ENCODE measurements at places on chromosomes 5 and 9.

GRCh38 chr5:56299212-56299611 lies 66.1 kb upstream of the ANKRD55 start:
- DNase-seq: no peak

- peak; percentile 48 for DNase-seq
Measured at GRCh38 chr5:132466433-132467286, 23.9 kb downstream of the IRF1 start.

DNA sequence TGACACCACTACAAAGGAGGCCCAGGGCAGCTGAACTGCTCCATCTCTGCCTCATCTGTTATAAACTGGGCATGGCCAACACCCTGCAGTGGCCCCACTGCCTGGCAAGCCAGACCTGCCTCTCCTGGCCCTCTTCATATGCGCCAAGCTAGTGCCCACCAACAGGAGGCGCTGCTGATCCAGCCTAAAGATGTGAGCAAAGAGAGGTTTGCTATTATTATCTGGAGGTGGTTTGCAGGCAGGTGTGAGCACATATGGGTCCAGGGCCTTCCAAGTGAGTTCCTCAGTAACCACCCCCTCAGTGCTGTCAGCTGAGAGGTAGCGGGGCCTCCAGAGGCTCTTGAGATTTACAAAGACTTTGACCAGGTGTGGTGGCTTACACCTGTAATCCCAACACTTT lies 232.2 kb downstream of the SYK start:
- peak; percentile 13 for DNase-seq

DNA sequence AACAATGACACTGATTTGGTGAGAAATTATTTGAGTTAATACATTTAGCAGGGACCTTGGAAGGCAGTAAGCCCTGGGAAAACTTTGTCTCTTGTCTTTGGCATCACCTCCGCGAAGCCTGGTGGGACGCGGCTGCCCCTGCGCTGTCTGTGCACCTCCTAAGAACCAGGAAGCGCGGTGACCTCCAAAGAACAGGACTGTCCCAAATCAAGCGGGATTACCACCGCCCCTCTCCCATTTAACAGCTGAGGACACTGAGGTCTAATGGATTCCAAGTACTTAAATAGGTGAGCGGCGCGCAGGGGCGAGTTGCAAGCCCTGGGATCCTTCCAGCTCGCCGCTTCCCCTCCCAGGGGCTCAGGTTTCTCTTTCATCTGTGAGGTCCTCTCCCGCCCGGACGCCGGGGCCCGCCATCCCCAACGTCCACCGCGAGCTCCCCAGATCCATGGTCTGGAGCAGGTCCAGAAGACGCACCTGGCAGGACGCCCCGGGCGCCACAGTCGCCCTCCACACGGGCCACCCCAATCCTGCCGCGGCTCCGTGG lies 432 bp downstream of the STARD4 start:
- DNase-seq: no peak

DNA sequence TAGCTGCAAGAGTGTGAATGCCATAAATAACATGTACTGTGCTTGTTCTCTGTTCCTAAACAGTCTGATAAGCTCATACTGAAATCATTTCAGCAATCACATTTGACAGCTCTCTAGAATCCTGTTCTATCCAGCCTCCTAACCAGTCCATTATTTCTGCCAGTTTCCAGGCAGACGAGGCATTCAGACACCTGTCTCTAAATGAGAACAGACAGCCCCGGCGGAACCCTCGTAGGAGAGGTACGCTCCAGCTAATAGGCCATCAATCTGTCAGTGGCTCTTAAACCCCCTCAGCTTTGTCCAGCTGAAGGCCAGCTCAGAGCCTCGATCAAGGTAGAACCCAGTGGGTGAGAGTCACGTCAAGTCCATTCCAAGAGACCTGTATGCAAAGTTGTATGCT lies 272.3 kb downstream of the GLIS3 start:
- no peak for DNase-seq

DNA sequence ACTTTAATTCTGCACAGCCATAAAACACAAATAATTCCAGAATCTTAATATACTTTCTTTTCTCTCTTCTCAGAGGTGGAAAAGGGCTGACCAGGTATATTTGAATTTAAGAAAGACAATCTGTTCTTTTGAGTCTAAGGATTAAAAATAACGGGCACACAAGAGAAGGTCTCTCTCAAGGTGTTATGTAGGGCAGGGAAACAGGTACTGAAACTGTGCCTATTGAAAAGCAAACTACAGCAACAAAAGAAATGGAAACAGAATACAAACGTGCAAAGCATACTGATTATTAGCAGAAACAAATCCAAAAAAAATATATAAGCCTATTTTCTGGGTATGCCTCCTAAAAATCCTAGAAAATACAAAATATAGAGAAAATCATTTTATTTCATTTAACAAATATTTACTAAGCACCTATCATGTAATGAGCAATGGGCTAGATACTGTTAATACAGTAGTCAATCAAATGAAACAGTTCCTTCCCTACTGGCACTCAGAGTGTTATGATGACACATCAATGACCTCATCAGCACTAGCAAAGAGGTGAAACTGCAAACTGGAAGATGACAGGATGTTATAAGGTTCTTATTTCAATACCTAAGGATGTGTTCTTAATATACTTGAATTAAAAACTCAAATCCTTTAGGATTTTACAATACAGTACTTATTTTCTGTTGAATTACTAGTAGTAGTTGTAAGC lies 87.7 kb downstream of the AUH start:
- DNase-seq: no peak

DNA sequence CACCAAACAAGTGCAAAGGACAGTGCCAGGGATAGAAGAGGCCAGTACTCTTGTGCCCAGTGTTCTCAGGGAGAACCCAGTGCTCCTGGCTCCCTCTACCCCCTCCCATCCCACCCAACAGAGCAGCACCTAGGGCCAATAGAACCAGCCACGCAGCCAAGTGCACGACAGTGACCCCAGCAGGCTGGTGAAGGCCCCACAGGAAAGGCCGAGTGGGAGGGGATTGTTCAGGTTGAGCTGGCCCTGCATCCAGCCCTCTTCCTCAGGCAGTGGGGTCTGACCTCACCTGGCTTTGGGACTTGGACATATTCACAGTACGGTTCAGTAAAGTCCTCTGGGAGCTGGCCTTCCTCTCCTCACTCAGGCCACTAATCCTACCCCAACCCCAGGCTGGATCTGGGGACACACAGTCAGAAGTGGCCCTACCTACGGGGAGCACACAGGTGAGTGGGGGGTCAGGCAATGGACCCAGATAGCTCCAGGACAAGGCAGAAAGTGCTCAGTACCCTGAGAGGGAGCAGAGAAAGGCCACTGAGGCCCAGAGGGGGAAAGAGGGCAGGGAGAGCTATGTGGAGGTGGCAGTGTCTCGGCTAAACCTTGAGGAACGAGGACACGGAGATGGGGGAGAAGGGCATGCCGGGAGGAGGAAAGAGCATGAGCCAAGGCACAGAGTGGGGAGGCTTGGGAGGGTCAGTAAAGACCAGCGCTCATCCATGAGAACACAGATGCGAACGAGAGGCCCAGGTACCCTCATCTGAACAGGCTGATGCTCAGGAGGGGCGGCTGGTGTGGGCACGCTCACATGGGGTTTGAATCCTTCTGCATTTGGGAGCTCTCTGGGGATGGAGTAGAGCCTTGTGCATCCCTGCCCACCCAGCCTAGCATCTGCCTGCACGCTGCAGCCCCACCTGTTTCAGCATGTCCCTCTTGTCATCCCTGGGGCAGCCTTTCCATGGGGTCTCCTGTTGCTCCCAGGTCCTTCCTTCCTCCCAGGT lies 25.6 kb downstream of the POLR1E start:
- DNase-seq: no peak

DNA sequence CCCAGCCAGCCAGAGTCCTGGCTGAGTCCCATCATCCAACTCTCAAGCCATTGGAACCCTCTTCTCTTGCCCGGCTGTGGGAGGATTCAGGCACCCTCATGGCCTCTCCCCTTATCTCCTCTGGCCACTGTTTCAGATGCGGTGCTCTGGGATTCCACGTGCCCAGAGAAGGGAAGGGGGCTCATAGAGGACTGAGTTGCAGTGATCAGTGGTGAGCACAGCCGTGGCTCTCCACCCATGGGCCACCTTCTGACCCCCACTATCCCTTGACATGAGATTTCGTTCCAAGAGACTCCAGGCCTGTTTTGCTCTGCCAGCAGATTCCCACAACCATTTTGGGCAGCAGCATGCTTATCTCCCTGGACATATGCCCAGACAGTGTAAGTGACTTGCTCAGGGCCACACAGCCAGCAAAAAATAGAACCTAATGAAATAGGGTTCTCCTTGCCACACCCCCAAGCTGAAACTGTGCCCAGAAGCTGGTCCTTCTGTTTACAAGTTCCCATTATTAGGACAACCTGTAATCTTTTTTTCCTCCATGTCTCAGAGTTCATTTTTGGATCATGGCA lies 2.7 kb downstream of the GPX3 start:
- no peak for DNase-seq

DNA sequence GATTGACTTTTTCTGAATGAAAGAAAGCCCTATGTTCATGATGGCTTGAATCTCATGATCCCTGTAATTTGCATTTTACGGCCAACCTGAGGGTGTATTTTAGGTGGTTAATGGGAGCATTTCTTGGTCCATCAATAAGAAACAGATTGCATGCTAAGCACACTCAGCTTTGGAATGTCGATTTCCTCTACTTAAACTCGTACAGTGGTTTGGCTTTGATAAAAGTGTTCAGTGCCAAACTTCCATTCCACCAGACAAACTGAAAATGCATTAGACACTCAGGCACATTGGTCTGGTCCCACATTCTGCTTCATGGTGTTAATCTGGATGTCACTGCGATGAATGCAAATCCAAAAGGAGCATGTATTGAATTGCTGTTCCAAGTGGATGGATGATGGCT lies 77.0 kb downstream of the VCAN start:
- no peak for DNase-seq

DNA sequence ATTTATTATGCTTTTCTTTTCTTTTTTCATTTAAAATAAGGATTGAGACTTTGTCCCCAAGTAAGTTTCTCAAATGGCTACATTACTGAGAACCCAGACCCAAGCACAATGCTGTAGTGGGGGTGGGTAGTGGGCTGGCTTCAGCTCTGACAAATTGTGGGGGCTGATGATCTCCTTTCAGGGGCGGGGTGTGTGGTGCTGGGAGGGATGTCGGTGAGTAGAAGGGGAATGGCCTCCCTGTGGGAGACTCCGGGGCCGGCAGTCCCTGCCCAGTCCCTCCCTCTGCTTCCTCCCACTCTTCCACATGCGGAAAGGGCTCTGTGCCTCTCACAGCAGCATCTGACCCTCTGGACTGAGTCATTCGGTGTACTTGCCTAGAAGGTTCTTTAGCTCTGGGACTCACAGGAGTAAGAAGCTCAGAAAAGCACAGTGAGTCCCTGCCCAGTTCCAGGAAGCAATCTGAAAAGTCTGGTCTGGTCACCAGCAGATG lies 14.3 kb downstream of the CD180 start:
- DNase-seq: no peak

GRCh38 chr5:161385027-161385426 lies 161.5 kb downstream of the GABRB2 start:
- DNase-seq: no peak

DNA sequence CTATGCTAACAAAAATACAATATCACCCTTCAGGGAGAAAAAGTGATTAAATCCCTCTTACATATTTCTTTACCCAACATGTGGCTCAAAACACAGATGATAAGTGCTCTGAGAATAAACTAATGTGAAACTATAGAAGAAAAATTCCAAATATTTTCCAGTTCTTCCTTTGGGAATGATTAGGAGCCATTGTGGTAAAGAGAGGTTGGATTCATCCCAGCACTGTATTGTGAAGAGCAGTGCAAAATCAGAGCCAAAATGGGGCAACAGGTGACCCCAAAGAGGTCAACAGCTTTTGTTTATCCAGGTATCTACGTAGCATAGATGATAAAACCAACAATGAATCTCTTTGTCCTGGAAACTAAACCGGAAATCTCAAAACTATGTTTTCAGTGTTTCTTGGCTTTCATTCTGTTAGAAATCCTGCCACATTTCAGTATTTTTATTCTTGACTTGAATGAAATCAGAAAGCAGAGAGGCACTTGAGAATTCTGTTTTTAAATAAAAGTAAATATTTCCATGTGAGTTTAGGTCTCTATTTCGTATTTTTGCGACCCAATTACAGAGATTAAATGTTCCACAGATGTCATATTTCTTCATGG lies 120.4 kb upstream of the FST start:
- DNase-seq: no peak

- DNase-seq: peak; percentile 89
Measured at GRCh38 chr9:127698985-127699670, 7.7 kb upstream of the CFAP157 start.

- no peak for DNase-seq
Measured at GRCh38 chr5:166032601-166033000, 2258.8 kb upstream of the WWC1 start.

- no peak for DNase-seq
Measured at GRCh38 chr5:67315082-67315989, 118.7 kb upstream of the CD180 start.

DNA sequence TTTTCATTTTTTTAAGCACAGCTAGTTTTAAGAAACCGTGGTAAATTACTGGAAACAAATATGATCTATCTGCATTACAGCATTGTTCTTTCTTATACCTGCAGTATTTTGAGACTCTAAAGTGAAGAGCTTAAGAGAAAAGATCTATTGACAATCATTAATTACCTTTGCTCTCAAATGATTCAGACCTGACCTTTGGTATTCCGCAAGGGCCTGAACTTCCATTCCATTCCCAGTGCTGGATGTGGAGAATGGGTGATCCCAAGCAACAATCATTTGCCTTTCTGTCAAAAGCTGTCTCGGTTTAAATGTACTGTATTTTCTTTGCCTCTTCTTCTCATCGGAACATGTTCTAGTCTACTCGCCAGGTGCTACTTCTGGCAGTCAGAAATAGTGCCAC lies 18.9 kb downstream of the NREP start:
- DNase-seq: no peak

DNA sequence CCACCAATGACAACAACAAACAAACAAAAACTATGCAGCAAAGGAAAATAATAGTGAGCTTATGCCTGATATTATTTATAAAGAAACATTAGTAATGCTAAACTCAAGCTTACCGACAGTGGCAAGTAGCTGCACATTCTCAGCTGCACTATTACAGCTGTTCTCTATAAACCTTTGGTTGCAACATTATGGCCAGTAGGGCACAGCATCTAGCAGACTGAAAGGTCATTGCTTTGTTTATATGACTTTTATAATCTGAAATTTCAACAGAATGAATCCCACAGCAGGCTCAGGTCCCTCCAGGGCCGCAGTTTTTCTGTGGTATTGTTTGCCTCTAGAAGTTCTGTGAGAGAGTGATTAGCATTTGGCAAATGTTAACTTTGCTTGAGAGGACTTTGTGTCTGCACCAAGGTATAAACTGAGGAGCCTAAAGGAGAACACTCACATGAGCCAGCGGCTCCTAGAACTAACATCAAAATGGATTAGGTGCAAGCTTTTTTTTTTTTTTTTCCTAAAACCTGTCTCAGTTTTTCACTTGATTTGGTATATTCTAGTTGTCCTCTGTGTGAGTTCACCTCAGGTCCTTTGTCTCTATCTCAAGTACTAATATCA lies 58.3 kb downstream of the IZUMO3 start:
- no peak for DNase-seq

DNA sequence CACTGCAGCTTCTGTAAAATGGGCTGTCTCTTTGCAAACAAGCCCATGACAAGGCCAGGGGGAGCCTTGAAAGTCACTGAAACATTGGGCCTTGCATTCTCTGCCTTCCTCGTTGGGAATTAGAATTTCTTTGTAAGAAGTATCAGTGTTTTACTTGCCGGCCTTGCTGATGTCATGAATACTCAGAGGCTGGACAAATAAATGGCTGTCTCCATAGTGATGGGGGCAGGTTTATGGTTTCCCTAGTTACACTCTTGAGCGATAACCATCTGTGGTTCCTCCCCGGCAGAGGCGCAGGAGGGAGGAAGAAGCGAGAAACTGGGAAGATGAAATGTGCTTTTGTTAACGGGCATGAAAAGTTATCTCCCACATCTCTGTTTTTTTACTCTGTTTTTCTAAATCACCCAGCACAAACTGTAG lies 272.7 kb upstream of the PANK3 start:
- DNase-seq: no peak
